Endothelial cell of umbilical vein (primary cell): ENCODE measurements at places on chromosomes 12 and 14. TPM values are rescaled to one million over a fixed set of nuclear protein-coding genes. Genes with fewer than 3 reads are reported as not detected.

The SLC5A8 gene
- not detected in 2 replicates for total RNA-seq

The MYO1H gene
- not detected in 2 replicates for total RNA-seq

The SSTR1 gene
- total RNA-seq, result 1.2 and 1.4 TPM in 2 replicates

The KLHL33 gene
- 0.07 TPM in 1 of 2 replicates, not detected in the other for total RNA-seq

The IL26 gene
- not detected in 2 replicates for total RNA-seq

The HHIPL1 gene
- 2.0 and 2.1 TPM in 2 replicates for total RNA-seq

The CNOT2 gene
- total RNA-seq, result 79.1 and 79.7 TPM in 2 replicates

The GSKIP gene
- total RNA-seq, result 15.9 and 20.2 TPM in 2 replicates

The TAS2R8 gene
- not detected in 2 replicates for total RNA-seq

The ANO6 gene
- total RNA-seq, result 67.6 and 70.1 TPM in 2 replicates

The NCKAP5L gene
- total RNA-seq, result 46.1 and 52.1 TPM in 2 replicates

The EPYC gene
- not detected in 2 replicates for total RNA-seq

The KRT8 gene
- total RNA-seq, result 22.1 and 31.7 TPM in 2 replicates

The C3AR1 gene
- 0.21 and 0.22 TPM in 2 replicates for total RNA-seq

The ARG2 gene
- total RNA-seq, result 19.8 and 22.5 TPM in 2 replicates

The PPP1R1A gene
- not detected in 2 replicates for total RNA-seq

The HOXC4 gene
- 0.58 TPM in 1 of 2 replicates, not detected in the other for total RNA-seq

The MGAT4C gene
- not detected in 2 replicates for total RNA-seq

The NGB gene
- total RNA-seq, result not detected in 2 replicates

The CD4 gene
- not detected in 2 replicates for total RNA-seq

The GPR68 gene
- 0.24 and 0.51 TPM in 2 replicates for total RNA-seq

The ACIN1 gene
- total RNA-seq, result 220 and 240 TPM in 2 replicates
